ENCODE measurements at places on chromosomes 1 and 21. TPM values are rescaled to one million over a fixed set of nuclear protein-coding genes. Genes with fewer than 3 reads are reported as not detected.

Gene SPATA45
- not detected for total RNA-seq

Gene KIF26B
- total RNA-seq: 20.9 TPM

- DNase-seq: no peak
Observed at GRCh38 chr1:18716785-18717678, 86.4 kb downstream of the PAX7 start.

- DNase-seq: no peak
Observed at GRCh38 chr1:16110456-16110855, 37.0 kb upstream of the FAM131C start.

DNA sequence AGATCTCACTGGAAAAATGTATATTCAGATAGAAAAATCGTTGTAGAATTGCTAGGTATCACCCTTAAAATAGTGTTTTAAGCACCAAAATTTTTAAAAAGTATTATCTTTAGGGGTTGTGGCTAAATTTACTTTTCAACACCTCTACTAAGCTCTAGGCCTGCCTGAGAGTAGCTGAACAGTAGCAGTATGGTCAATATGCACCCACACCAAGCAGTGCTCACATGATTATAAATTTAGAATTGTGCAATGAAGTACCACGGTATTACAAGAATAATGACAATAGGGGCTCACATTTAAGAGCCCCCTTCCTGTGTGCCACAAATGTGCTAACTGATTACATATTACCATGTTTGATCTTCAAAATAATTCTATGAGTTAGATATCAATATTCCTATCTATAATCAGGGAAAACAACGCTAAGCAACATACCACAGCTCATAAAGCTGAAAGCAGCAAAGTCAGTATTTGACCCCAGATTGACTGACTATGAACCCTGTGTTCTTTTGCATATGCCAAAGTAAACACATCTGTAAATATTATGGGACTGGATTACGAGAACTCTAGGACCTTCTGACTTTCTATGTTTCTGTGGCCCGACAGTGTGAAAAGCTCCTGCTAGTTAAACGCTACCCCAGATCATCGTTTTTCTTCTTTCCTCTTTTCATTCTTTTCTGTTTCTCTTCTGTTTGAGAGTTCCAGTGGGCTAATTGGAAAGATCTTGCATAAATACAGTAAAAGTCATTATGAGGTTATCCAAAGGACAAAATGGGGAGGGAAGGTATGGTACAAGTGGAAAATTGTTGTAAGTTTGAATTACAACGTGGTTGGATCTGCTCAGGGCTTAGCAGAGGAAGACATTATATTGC is 201.1 kb upstream of the C1orf87 start:
- no peak for DNase-seq

- no peak for DNase-seq
Observed at GRCh38 chr1:100893718-100894117, 924 bp downstream of the EXTL2 start.

DNA sequence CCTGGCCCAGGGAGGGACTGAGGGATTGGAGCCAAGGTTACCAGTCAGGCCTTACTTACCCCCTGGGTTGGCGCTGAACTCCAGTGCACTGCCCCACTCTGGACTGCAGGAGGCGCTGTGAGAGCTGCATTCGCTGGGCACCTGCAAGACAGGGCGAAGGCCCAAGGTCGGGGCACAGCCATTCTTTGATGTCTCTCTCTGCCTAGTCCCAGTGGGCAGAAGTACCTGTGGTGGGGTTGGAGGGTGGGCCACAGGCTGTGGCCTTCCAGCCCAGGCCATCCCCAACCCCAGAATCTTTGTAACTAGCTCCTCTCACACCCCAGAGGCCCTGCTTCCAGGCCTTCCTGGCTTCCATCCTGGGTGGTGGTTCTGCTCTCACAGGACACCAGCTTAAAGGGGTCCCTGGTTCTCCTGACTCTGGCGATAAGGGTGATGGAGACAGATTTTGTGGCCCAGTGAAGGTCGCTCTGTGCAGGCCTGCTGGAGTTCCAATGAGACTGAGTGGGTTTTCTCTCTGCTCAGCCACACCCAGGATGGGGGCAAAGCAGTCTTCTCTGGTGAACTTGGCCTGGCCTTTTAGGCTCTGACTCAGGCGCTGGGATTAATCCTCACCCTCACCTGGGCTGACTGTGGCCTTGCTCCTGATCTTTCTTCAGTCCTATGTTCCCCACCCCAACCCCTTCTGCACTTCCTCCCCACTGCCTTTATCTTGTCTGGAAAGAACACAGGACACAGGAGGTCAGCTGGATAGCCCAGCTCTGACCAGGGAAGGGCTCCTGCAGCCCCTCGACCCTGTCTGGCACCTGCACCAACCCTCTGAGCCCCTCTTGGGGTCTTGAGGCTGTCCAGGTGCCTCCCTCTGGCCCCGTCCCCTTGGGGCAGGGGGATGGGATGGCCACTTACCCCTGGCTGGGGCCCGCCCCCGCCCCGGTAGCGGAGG is 954 bp downstream of the MYOG start:
- no peak for DNase-seq

- DNase-seq: peak; percentile 62
Observed at GRCh38 chr1:197521118-197521739, 253.2 kb downstream of the CRB1 start.
